ENCODE measurements at places on chromosomes 4 and X. TPM values are rescaled to one million over a fixed set of nuclear protein-coding genes. Genes with fewer than 3 reads are reported as not detected.

The GAB3 gene
- 3.4 TPM for total RNA-seq

The IL2RG gene
- total RNA-seq: 290 TPM

The PARM1 gene
- total RNA-seq: not detected

The CCDC158 gene
- total RNA-seq: not detected

The WFS1 gene
- 5.3 TPM for total RNA-seq

The EVC2 gene
- total RNA-seq: 1.7 TPM

The GYPE gene
- total RNA-seq: 0.50 TPM

The SMIM10 gene
- 0.19 TPM for total RNA-seq

The CXCR3 gene
- 31.1 TPM for total RNA-seq

DNA sequence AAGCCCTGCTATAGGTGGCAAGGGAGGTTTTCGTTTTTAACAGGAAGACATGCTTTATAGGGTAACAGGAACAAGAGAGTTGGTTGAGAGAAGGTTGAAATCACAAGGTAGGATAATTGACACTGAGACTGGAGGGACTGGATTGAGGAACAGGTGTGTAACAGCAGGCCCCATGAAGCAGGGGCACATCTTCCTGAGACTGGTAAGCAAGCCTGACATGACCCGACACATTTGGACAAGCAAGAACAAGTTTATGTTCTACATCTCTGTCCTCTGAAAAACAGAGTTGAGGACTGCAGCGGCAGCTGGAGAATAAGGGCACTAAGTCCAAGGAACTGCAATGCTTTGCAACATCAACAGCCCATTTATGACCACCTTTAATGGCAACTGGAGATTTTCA lies 5.2 kb downstream of the RPS4X start:
- peaks cover 65% of the 10 kb centered on the region for H3K36me3 ChIP-seq
- H3K27ac ChIP-seq: peak overlapping the region; percentile 71
- no peak for DNase-seq
- peak overlapping the region; percentile 29 for H3K4me3 ChIP-seq
- peaks cover 51% of the 10 kb centered on the region for H3K4me1 ChIP-seq

DNA sequence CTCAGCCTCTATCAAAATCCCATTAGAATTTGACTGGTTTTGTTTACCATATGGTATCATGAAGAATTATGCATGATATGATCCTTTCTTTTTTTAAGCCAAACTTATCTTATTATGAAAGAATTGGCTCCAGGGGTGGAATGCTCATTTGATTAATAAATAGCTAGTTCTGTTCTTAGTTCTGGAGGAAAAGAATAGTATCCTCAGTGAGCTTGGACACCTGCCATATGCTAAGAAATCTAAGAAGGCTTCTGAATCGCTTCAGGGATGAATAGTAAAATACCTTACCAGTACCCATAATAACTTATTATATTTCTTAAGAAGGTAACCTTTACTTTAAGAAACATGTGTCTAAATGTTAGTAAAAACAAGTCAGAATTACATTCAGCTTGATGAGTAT lies 803.6 kb downstream of the ADGRL3 start:
- no peak for DNase-seq
- H3K36me3 ChIP-seq: no peaks in the 10 kb centered on the region
- no peaks in the 10 kb centered on the region for H3K4me1 ChIP-seq
- H3K4me3 ChIP-seq: no peak overlapping the region
- H3K27ac ChIP-seq: no peak overlapping the region
- H3K27me3 ChIP-seq: no peaks in the 10 kb centered on the region

DNA sequence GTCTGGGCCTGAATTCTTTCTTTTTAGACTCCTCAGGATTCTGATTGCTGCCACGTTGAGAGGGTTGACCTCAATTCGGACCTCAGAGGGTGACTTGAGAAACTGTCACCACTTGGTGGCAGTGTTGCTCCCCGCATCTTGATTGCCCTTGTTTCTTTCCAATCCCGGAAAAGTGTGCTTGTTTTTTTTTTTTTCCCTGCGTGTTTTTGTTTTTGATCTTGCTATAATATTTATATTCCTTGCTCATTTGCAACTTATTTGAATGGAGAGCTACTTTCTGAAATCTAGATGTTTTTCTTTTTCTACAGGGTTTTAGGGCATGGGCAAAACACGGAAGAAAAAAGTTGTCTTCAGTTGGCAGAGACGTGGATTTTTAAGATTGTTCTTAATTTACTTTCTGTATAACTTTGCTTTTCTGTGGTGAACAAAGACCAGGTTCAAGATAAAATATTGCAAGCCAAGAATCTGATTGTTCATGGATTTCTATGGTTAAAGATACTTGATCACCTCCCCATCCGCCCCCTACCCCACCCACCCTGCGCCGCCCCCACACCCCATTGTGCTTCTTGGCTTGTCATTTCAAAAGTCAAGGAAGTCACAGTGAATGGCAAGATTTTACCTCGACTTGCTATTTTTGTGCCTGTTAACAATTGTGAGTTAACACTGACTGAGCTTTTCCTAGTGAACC lies 102.0 kb downstream of the PTTG2 start:
- DNase-seq: peak; percentile 80
- no peaks in the 10 kb centered on the region for H3K27me3 ChIP-seq
- peak overlapping the region; percentile 77 for H3K4me3 ChIP-seq
- peaks cover 14% of the 10 kb centered on the region for H3K4me1 ChIP-seq
- peaks cover 11% of the 10 kb centered on the region for H3K36me3 ChIP-seq

DNA sequence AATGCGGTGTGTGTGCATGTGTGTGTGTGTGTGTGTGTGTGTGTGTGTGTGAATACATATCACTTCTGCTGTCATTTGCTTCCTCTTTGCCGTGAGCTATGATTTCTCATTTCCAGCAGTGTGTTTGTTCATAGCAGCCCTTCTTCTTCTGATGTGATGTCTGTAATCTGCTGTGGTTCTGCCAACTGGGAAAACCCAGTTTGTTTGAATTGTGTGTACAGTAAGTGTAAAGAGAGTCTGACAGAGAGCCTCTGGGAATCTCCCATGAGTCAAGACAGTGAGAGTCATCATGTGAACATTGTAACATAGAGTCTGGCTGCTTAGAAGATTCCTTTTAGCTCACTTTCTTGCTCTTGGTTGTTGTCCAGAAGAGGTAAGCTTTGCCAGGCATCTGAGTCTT lies 8.4 kb upstream of the NWD2 start:
- no peak overlapping the region for H3K27ac ChIP-seq
- H3K36me3 ChIP-seq: no peaks in the 10 kb centered on the region
- H3K27me3 ChIP-seq: peaks cover 7% of the 10 kb centered on the region
- H3K4me3 ChIP-seq: no peak overlapping the region

DNA sequence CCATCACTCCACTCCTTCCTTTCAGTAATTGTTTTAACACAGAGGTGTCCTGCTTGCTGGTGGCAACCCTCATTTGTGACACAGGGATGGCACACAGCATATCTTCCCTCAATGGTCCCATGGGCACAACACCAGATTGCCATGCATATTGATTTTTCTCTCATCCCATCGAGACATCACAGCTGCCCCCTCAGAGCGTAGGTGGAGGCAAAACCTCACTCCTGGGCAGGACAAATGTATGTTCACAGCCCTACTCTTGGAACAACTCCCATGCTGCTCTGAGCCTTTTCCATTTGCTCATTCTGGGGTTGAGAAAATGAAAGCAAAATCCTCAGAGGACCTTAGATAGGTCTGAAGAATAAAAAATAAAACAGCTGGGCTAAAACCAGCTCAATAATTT lies 172.2 kb downstream of the GABRB1 start:
- no peak overlapping the region for H3K27ac ChIP-seq
- H3K27me3 ChIP-seq: peaks cover 5% of the 10 kb centered on the region
- no peak for DNase-seq
- H3K4me3 ChIP-seq: no peak overlapping the region
- no peaks in the 10 kb centered on the region for H3K36me3 ChIP-seq
- H3K4me1 ChIP-seq: no peaks in the 10 kb centered on the region

- peaks cover 16% of the 10 kb centered on the region for H3K4me1 ChIP-seq
- H3K4me3 ChIP-seq: no peak overlapping the region
- DNase-seq: no peak
- peaks cover 4% of the 10 kb centered on the region for H3K36me3 ChIP-seq
- no peak overlapping the region for H3K27ac ChIP-seq
These were observed 55.9 kb downstream of the EIF4E start for GRCh38 chr4:98873059-98873458.

DNA sequence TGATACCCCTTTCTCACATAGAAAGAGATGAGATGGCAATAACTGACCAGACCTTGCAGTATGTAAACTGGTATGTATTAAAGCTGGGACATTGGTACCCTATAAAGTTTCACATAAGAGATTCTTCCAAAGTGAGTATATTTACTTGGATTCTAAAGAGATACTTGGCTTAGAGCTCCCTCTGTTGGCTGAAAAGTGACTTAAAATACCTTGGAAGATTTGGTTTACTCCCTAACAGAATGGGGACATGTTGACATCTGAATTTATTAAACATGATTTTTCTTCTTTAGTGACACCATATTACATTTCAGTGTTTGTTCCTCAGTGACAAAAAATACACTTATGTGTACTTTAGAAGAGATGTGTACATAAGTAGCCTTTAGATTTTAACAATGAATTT lies 47.9 kb upstream of the RGN start:
- no peaks in the 10 kb centered on the region for H3K4me1 ChIP-seq
- no peak overlapping the region for H3K4me3 ChIP-seq
- no peaks in the 10 kb centered on the region for H3K27me3 ChIP-seq

DNA sequence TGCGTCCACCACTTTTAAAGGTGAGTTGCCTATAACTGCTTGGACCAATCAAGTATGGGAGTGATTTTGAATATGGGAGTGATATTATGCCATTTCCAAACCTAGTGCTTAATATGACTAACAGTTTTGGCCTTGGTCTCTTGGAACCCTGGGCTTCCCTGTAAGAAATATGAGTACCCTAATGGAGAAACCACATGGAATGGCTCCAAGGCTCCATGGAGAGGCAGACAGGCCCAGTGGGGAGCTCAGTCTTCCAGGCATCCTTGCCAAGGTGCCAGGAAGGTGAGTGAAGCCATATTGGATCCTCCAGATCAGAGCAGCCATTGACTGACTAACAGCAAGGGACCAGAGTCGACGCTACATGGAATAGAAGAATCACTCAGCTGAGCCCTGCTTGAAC lies 53.2 kb downstream of the MAML3 start:
- H3K27me3 ChIP-seq: no peaks in the 10 kb centered on the region
- no peak for DNase-seq
- H3K4me1 ChIP-seq: peaks cover 66% of the 10 kb centered on the region
- no peaks in the 10 kb centered on the region for H3K36me3 ChIP-seq
- no peak overlapping the region for H3K27ac ChIP-seq
- H3K4me3 ChIP-seq: no peak overlapping the region

DNA sequence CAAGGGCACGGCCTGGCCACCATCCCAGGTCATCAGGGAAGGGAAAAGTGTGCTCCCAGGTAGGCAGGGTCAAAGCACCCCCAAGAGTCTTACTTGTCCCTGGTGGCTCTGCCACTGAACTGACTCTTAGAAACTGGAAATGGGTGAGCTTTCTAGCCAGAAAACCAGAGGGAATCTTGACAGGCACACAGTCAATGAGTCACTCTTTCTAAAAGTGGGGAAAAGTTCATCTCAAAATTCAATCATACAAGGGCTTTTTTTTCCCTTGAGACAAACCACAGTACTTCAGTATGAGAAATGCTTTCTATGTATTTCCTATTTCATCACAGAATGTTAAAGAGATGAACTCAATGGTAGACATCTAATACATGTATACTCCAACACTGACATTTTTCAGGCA lies 12.5 kb downstream of the HPF1 start:
- no peak for DNase-seq
- peaks cover 21% of the 10 kb centered on the region for H3K36me3 ChIP-seq
- H3K4me3 ChIP-seq: no peak overlapping the region
- no peaks in the 10 kb centered on the region for H3K4me1 ChIP-seq
- H3K27ac ChIP-seq: no peak overlapping the region
- H3K27me3 ChIP-seq: no peaks in the 10 kb centered on the region

Measured in activated CD4-positive, alpha-beta memory T cell treated with anti-CD3 and anti-CD28 coated beads for 36 hours (primary cell).